NCI-H187 treated with DMSO at 0.1 percent for 48 hours (cell line): ENCODE measurements at places on chromosomes 4 and X.

GRCh38 chrX:125627676-125628075 lies 308.0 kb downstream of the TEX13C start:
- DNase-seq = no peak

GRCh38 chrX:154484255-154485149 lies 1.9 kb downstream of the UBL4A start:
- no peak for DNase-seq

- DNase-seq = no peak
Measured at GRCh38 chr4:80484712-80485111, 149.2 kb downstream of the CFAP299 start.

- no peak for DNase-seq
Measured at GRCh38 chr4:8615921-8616787, 23.6 kb downstream of the CPZ start.

DNA sequence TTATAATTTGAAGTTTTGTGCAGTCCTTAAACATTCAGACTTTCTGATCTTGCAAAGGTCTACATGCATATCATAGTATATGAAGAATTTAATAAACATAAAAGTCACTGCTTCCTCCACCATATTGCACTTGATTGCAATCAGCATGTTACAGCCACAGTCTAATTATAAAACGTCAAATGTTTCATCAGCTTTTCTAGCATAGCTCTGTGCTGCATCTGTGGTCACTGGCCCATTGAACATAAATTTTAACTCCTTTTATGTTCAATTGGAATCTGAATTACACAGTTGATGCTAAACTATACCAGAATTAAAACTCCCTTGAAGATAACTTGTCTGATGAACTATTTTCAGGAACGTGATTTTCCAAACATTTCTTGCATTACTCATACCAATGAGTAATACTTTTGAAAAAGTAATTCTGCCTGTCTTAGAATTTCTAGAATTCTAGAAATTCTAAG lies 329.1 kb downstream of the GALNTL6 start:
- DNase-seq = no peak

DNA sequence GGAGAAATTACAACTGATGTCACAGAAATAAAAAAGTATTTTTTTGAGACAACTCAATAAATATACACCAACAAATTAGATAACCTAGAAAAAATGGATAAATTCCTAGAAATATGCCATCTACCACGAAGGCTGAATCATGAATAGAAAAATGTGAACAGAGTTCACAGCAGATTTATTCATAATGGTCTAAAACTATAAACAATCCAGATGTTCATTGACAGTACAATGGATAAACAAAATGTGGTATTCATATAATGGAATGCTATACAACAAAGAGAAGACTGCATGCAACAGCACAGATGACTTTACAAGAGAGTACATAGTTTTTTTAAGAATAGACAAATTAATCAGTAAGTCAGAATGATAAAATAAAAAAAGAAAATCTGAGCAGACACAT lies 55.2 kb downstream of the CLOCK start:
- DNase-seq = no peak

- DNase-seq = peak; percentile 5
Measured at GRCh38 chr4:167428156-167428555, 193.9 kb upstream of the SPOCK3 start.

GRCh38 chrX:121504153-121504552 lies 456.7 kb downstream of the GLUD2 start:
- no peak for DNase-seq

- no peak for DNase-seq
Measured at GRCh38 chr4:1882850-1883271, 11.7 kb downstream of the NSD2 start.

DNA sequence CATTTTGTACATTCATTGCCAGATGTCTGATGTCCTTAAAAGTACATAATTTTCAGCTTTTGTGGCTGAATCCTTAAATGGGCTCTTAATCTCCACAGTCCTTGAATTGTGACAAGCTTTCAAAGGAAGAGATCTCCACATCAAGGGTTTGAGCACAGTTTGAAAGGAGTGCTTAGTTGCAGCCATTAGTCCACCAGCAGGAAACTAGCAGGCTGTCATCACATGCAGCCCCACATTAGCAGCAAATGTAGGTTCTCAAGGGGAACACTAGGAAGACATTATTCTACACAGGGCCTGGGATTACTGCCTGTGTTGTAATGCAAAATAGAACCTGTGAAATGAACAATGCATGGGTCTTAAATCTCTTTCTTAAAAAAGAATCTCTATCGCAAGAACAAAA lies 173.2 kb downstream of the CBLL2 start:
- DNase-seq = no peak

DNA sequence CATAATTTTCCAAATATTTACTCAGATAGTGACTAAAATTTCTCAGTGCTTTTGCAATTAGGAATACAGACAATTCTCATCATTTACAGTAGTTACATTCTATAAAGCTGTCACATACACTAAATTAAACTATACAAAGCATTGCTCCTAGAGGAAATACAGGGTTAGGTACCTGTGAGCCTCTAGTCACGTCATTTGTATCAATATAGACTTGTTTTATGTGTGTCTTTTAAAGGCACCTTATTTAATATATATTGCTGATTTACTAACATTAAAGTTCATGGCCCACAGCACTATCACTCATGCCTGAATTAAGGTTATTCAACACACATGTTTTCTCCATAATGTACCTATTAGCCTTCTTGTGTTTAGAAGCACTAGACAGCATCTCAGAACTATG lies 78.7 kb downstream of the PABPC4L start:
- no peak for DNase-seq

DNA sequence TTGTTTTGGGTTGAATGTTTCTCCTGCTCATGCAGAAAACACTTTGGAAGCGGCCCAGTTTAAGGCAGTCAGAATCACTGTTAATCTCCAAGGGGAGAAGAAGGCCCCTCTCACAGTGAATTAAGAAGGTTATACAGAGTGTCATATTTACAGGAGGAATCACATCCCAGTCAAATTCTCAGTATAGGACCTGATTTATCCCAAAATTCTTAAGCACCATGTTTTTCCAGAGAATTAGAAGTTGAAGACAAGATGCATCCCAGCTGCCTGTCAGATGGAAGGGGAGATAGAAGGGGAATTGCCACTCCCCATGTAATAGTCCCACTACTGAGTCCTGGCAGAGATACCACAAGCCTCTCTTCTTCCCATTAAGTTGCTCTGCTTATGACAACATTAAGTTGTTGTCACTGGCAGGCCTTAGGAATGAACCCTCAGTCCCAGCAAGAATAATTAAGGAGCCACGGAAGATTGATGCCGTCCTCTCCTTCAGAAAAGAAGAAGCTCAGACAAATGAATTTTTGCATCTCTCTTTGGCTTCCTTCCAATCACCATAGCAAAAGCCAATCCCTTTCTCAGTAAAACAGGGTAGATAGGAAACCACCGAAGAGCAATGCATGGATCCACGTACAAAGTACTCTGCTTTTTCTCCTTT lies 138.4 kb downstream of the LDB2 start:
- no peak for DNase-seq

DNA sequence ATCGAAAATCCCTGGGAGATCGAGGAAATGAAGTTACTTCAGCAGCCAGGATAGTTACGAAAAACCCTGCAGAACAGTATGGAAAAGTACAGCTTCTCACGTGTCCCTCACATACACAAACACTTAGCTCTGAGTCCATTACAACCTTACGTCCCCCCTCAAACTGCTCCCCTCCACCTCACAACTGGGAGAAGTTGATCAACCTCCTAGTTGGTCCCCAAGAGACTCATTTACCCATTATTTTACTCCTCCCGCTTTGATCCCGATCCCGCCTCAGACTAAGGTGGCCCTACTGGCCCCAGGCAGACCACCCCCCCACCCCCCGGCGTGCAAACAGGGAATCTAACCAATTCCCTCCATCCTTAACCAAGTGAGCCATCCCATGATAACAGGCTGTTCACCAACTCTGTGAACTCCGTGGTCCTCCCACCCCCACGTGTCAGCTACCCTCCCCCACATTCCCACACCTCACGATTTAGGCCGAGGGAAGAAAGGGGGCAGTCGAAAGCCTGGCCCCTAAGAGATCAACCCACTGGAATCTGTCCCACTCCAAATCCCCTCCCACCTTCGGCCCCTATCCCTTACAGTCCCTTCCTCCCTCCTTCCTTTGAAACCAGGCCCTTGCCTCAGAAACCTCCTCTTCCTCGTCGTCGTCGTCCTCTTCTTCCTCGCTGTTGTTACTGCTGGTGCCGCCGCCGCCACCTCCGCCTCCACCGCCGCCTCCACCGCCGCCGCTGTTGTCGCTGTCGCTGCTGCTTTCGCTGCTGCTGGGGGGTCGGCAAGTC lies 755 bp downstream of the ANKRD17 start:
- no peak for DNase-seq

DNA sequence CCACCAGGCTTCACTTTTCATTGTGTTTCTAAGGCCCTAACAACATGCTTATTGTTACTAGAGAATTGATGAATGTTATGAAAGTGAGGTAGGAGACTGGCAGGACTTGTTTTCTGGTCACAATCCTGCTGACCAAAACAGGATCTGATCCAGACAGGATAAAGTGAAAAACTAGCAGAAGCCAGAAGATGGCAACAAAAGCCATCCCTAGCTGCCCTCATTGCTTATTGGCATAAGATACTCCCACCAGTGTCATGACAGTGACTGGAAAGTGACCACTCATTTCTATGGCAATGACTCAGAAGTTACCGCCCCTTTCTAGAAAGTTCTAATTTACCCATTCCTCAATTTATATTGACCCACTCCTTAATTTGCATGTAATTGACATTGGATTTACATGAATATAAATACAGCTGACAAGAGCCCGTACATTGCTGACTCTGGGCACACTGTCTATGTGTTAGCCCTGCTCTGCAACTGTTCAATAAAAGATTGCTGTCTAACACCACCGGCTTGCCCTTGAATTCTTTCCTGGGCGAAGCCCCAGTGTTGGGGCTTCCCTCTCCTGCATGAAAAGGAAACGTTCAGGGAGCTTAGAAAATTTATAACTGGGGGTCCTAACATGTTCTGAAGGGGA lies 30.0 kb upstream of the FGG start:
- DNase-seq = no peak

- DNase-seq = no peak
Measured at GRCh38 chr4:119300101-119300978, 21.6 kb downstream of the FABP2 start.

DNA sequence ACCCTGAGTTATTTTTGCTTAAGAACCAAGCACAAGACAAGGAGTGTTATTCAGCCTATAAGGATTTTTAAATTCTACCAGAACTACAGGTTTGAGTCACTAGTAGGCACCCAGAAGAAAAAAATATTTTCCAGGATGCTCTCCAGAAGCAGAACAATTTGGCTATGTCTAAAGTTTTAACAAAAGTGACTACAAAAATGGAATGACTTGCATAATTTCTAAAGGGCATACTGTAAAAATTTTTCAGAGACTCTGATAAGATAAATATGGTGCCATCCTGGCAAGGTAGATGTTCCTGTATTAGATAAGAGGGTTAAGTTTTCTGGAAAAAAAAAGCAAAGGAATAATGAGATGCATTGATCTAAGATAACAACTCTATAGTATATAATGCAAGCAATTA lies 68.6 kb upstream of the FAM9A start:
- DNase-seq = no peak

DNA sequence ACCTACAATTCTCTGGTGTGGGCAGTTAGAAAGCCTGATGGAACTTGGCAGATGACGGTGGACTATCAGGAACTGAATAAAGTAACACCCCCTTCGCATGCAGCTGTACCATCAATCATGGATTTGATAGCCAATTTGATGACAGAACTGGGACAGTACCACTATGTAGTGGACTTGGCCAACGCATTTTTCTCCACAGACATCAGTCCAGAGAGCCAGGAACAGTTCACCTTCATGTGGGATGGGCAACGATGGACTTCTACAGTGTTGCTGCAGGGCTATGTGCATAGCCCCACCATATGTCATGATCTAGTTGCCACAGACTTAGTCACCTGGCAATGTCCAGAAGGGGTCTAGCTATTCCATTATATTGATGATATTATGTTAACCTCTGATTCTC lies 54.5 kb upstream of the CCDC149 start:
- DNase-seq = no peak

DNA sequence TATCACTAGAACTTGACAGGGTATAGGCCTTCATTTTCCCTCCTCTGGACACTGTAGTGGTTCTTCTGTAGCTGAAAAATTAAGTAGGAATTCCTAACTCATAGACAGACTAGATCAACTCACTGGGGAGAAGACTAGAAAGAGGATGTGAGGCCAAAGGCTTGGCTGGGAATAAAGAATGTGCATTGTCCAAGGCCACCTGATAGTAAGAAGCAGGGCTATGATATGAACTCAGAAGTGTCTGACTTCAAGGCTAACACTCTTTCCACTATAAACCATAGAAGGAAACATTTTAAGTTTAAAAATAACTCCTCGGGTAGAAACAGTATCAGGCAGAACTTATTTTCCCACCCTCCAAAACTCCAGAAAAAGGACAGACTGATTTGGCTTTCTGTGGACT lies 346.6 kb downstream of the OPHN1 start:
- no peak for DNase-seq

DNA sequence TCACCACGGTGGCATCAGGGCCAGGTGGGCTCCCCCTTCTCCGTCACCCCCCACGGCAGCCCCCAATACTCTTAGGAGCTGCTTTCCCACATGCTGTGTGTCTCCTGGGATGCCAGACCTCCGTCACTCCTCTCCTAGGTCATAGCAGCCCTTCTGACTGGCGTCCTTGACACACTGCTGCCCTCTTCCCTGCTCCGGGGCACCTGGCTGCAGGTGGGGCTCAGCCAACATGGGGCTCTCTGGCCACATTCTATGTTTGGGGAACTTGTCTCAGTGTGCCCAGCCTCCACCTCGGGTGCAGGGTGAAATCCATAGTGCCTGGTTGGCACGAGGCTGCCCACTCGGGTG lies 13.8 kb downstream of the TMEM175 start:
- DNase-seq = no peak
